Stimulated activated CD4-positive, alpha-beta T cell treated with anti-CD3 and anti-CD28 coated beads, Interleukin-15, amount 100 ng/mL, for 48 hours (primary cell): ENCODE measurements at places on chromosomes 3 and 15.

DNA sequence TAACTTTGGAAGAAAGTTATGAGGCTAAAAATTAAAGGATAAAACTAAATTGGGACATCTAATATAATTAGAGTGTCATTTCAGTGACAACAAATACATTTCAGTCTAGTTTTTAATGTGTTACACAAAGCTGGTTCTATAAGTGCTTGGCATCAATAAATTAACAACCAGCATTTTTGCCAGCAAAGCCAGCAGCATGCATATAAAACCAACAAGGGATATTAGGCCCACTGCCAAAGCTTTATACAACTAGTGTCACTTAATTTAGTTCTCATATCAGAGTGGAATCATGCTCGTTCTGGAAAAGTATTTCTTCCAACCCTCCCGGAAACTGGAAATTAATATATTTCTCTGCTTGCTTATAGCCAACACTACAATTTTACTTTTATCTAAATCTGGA lies 88.8 kb downstream of the THBS1 start:
- no peak for DNase-seq

GRCh38 chr15:84862214-84862975 lies 22.1 kb upstream of the SLC28A1 start:
- no peak for DNase-seq

- DNase-seq, result no peak
Measured at GRCh38 chr15:99155961-99156443, 51.1 kb downstream of the SYNM start.

GRCh38 chr3:161336661-161337060 lies 34.7 kb downstream of the SPTSSB start:
- DNase-seq, result no peak

- DNase-seq, result no peak
Measured at GRCh38 chr3:150877303-150877702, 27.9 kb downstream of the MINDY4B start.

DNA sequence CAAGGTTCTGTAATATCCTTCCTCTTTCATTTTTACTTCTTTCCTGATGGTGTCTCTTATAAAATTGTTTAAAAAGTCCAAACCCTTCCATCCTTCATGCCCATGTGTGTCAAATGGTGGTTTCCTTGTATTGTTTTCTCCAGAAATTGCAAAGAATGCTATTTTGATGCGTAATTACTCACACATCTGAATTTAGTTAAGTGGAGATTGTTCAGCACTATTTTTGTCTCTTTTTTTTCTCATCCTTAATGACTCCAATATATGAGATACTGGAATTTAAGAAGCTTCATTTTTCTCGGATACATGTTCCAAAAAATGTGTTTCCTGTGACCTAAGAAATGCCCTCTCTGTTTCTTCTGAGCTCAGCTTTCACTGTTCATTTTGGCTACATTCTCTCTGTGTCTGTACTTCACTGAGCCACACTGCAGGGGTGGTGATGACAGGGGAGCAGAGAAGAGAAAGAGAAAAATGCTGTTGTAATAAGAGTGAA lies 799.8 kb downstream of the DIPK2A start:
- DNase-seq, result no peak

DNA sequence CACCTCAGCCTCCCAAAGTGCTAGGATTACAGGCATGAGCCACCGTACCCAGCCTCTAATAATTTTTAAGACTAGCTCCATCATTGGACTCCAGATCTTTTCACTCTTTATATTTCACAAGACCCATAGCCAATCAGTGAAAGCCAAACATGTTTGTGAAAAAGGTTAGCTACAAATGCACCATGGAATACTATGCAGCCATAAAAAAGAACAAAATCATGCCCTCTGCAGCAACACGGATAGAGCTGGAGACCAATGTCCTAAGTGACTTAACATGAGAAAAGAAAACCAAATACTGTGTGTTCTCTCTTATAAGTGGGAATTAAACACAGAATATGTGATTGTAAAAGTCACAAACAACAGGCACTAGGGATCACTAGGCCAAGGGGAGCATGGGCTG lies 3.2 kb downstream of the SCAPER start:
- no peak for DNase-seq

DNA sequence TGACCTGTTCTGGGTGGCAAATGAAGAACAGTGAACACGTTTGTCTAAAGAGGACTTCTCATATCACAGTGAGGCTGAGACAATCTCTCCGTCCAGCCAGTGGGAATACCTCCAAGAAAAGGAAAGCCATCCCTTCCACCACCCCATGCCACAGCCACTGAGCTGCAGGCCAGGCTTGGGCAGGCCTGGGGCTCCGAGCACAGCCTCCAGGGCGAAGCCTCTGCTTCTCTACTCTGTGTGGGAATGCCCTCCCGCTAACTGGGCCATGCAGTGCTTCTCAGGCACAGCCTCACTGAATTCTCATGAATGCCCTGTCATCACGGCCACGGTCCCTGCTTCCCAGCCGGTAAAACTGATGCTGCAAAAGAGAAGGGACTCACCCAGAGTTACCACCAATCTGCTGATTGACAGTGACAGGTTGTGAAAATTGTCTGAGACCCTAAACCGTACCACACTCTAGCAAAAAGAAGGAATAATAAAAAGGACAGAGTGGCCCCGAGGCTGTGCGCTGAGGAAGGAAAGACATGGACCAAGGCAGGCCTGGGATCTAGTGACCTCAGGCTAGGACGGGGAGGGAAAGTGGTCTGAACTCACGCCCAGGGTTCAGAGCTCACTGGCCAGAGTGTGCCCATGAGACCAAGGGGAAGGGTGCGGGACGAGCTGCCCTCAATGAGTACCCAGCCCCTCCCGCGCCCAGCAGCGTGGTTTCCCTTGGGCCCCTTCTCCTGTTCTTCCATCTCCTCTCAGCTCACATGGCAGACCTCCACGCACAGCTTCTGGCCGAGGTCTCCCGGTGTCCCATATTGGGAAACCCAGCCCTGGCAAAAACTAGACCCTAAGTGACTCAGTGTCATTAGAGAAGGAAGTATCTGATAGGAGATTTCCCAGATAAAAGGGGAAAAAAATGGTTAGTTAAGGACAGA lies 52.8 kb downstream of the DHX30 start:
- DNase-seq, result no peak

- no peak for DNase-seq
Measured at GRCh38 chr3:132710311-132710710, 11.9 kb downstream of the NPHP3 start.

- DNase-seq, result no peak
Measured at GRCh38 chr3:154779571-154779970, 300.5 kb upstream of the MME start.
